ENCODE measurements at places on chromosomes 6 and 20. TPM values are rescaled to one million over a fixed set of nuclear protein-coding genes. Genes with fewer than 3 reads are reported as not detected.

RSPO3 gene
- total RNA-seq: 6.2 TPM

BCAS1 gene
- 0.81 TPM for total RNA-seq

HLA-DQA1 gene
- 111 TPM for total RNA-seq

SLC13A3 gene
- 1.6 TPM for total RNA-seq

R3HDML gene
- total RNA-seq: not detected

MRPS26 gene
- 32.0 TPM for total RNA-seq

ZSCAN23 gene
- total RNA-seq: 2.2 TPM

TTBK1 gene
- 0.17 TPM for total RNA-seq

TMEM244 gene
- total RNA-seq: not detected

FOXQ1 gene
- 12.3 TPM for total RNA-seq

LY6G6F gene
- total RNA-seq: not detected

RIPOR3 gene
- 6.8 TPM for total RNA-seq

RUNX2 gene
- 4.6 TPM for total RNA-seq

KHDRBS2 gene
- 9.4 TPM for total RNA-seq

MEI4 gene
- not detected for total RNA-seq

IL17A gene
- not detected for total RNA-seq

POLH gene
- 21.4 TPM for total RNA-seq

TFAP2D gene
- not detected for total RNA-seq

PHACTR3 gene
- total RNA-seq: 18.2 TPM

ADGRB3 gene
- 3.5 TPM for total RNA-seq

FGD2 gene
- total RNA-seq: 56.9 TPM

BPIFA1 gene
- total RNA-seq: not detected

NOTCH4 gene
- total RNA-seq: 78.7 TPM

RGS19 gene
- 40.8 TPM for total RNA-seq

B3GAT2 gene
- total RNA-seq: not detected

PTPRA gene
- 69.6 TPM for total RNA-seq

TINAG gene
- total RNA-seq: not detected

PSORS1C1 gene
- total RNA-seq: 8.2 TPM

HSPA1A gene
- total RNA-seq: 150 TPM

ARHGAP40 gene
- total RNA-seq: 0.72 TPM

SLC52A3 gene
- total RNA-seq: 3.6 TPM

MLN gene
- not detected for total RNA-seq

SLC35D3 gene
- not detected for total RNA-seq

TENT5A gene
- total RNA-seq: 17.2 TPM

VSTM2L gene
- 12.9 TPM for total RNA-seq

DLL1 gene
- total RNA-seq: 14.6 TPM

KCNS1 gene
- total RNA-seq: 1.6 TPM

SOBP gene
- total RNA-seq: 6.8 TPM

RAB44 gene
- total RNA-seq: 0.96 TPM

COL21A1 gene
- 15.6 TPM for total RNA-seq

IP6K3 gene
- total RNA-seq: 4.6 TPM

SRSF3 gene
- 169 TPM for total RNA-seq

ETV7 gene
- total RNA-seq: 6.3 TPM

CALHM4 gene
- total RNA-seq: not detected

DDO gene
- 7.1 TPM for total RNA-seq

GPR6 gene
- not detected for total RNA-seq

ZBP1 gene
- 2.7 TPM for total RNA-seq

CLPSL2 gene
- total RNA-seq: not detected

APOM gene
- 2.6 TPM for total RNA-seq

KDM1B gene
- 19.6 TPM for total RNA-seq

PDE10A gene
- 6.0 TPM for total RNA-seq

AVP gene
- total RNA-seq: not detected

RBM24 gene
- 0.49 TPM for total RNA-seq

OVOL2 gene
- 6.7 TPM for total RNA-seq

HUS1B gene
- 1.0 TPM for total RNA-seq

SLC25A27 gene
- 17.8 TPM for total RNA-seq

PTK7 gene
- 97.1 TPM for total RNA-seq
